Stimulated activated memory B cell treated with anti-CD40 and anti-IgM and Interleukin-4, amounts not matched to agents 10 μg/mL and 1 μg/mL and 100 μg/mL, for 72 hours (primary cell): ENCODE measurements at places on chromosomes 16 and 17.

GRCh38 chr17:44464037-44464436, 39.2 kb downstream of the GPATCH8 start:
- ATAC-seq: no peak

DNA sequence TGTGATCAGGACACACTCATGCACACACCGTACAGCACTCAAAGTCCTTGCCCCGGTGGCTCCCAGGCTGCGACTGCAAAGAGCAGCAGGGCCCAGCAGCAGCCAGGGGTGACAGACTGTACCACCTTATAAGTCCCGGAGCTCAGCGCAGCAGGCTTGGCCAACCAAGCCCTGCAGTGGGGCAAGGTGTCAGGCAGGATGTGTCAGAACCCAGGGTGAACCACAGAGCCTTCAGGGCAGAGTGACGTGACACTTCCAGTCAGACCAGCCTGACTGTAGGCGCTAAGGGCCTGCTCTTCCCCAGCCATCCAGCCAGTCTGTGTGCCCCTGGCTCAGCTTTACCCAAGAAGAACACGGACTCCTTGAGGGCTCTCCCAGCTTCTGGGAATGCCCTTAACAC, 204.1 kb downstream of the COPRS start:
- peak; percentile 75 for ATAC-seq

DNA sequence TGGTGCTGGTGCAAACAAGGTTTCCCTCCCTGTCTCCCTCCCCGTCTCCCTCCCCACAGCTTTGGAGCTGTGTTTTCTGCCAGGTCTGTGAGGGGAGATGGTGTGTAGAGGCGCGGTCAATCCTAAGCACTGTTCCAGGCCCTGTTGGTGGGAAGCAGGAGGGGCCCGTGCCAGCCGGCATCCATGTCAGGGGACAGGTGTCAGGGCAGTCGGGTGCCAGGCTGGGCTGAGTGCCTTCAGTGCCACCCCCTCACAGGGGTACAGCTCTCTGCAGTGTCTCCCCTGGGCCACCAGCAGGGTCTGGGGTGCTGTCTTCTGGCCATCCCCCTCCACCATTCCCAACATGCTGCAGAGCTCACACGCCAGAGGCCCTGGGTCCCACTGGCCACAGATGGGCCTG, 73.6 kb downstream of the KLHDC4 start:
- no peak for ATAC-seq

GRCh38 chr16:6190776-6191175, 1093.2 kb upstream of the EEF2KMT start:
- ATAC-seq: no peak

DNA sequence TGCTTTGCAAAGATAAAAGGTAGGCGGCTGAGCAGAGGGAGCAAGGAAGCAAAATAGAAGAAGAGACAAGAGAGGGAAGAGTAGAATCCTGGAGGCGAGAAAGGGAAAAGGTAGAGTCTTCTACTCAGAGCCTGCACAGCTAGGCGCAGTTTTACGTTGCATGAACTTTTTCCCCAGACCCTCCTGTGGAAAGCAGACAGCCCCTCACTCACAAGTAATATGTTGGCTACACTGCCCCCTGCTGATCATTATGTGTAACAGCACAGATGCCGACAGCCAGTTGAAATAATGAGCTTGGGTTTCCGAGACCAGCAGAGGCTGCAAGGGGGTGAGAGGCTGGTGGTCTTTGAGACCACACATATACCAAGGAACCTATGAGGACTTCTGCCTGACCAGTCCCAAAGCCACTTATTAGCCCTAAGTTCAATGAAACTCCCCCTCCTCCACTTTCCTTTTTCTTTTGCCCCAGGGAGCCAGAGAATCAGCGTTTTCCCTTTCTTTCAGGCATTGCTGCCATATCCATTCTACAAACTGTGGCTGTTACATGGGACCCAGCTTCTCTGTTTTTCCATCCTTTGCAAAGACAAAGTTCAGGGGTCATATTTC, 22.5 kb upstream of the CMTR2 start:
- no peak for ATAC-seq

DNA sequence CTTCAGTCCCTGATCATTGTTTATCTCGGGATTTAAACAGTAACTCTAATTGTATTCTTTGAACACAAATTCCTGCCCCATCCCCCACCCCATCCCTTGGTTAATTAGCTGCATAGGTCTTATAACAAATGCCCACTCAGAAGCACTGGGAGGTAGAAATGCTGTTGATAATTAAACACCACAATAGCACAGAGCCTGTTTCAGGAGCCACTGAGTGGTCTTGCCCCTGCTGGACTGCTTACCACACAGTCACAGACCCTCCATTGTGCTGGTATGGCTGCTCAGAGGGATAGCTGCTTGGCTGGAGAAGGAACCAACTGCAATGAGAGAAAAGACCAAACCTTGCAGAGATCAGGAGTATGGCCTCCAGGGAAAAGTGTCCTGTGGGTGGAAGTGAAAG, 214.1 kb downstream of the ANKFN1 start:
- no peak for ATAC-seq

GRCh38 chr17:29197516-29198272, 17.5 kb upstream of the MYO18A start:
- ATAC-seq: no peak

DNA sequence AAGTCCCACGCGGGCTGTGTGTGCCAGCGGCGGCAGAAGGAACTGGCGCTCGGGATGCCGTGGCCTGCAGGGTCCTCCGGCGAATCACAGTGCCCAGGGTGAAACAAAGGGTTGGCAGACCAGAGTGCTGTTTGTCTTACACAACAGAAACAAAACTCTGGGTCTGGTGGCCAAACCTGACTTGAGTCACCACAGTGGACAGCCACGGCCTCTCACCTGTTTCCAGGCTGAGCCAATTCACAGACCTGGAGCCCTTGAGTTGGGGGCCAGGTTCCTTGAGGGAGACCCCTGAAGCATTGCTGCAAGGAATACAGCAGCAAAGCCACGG, 2.1 kb upstream of the CHMP6 start:
- ATAC-seq: no peak

GRCh38 chr17:42698736-42699414, 16.5 kb downstream of the CNTNAP1 start:
- no peak for ATAC-seq

GRCh38 chr16:79456036-79456435, 144.5 kb downstream of the MAF start:
- no peak for ATAC-seq

GRCh38 chr16:11613381-11614303, 26.9 kb upstream of the LITAF start:
- peak; percentile 83 for ATAC-seq

DNA sequence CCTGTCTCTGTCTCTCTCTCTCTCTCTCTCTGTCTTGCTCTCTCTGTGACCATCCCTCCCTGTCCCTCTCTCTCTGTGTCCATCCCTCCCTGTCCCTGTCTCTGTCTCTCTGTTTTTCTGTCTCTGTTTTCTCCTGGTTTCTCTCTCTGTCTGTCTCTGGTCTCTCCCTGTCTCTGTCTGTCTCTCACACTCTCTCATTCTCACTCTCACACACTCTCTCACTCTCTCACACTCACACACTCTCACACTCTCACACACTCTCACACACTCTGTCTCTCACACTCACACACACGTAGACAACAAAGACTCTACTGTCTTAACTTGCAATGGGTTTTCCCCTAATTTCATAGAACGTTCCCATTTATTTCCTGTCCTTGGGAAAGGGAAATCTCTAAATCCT, 299.5 kb downstream of the FOXL1 start:
- no peak for ATAC-seq

GRCh38 chr16:54934481-54935265, 4.0 kb downstream of the IRX5 start:
- ATAC-seq: no peak

- no peak for ATAC-seq
These were observed 5.5 kb upstream of the HOXB8 start for GRCh38 chr17:48620461-48621139.

GRCh38 chr16:17171250-17172143, 299.3 kb downstream of the XYLT1 start:
- ATAC-seq: no peak

- no peak for ATAC-seq
These were observed 39.6 kb upstream of the USP7 start for GRCh38 chr16:9003322-9003721.

GRCh38 chr16:77919761-77920415, 102.5 kb upstream of the CLEC3A start:
- no peak for ATAC-seq

DNA sequence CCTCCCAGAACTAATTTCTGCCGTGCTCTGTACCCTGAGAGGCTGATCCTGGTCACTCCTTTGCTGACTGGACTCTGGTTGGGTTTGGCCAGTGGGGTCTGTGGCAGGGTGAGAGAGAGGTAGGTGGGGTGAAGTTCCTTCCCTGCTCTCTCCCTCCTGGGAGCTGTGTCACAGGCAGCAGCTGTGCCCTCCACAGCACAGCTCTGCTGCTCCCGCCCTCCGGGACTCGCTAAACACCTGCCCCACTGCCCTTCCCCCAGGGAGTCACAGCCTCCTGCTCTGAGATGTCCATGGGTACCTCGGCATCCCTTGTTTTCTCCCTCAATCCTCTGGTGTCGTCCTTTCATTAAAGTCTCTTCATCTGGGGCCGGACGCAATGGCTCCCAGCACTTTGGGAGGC, 66.4 kb downstream of the SRCIN1 start:
- no peak for ATAC-seq

- ATAC-seq: no peak
These were observed 953.9 kb downstream of the CDH11 start for GRCh38 chr16:64167936-64168335.

GRCh38 chr17:40555296-40556190, 9.7 kb downstream of the CCR7 start:
- no peak for ATAC-seq

- no peak for ATAC-seq
These were observed 9.3 kb downstream of the NOD2 start for GRCh38 chr16:50702725-50703124.

DNA sequence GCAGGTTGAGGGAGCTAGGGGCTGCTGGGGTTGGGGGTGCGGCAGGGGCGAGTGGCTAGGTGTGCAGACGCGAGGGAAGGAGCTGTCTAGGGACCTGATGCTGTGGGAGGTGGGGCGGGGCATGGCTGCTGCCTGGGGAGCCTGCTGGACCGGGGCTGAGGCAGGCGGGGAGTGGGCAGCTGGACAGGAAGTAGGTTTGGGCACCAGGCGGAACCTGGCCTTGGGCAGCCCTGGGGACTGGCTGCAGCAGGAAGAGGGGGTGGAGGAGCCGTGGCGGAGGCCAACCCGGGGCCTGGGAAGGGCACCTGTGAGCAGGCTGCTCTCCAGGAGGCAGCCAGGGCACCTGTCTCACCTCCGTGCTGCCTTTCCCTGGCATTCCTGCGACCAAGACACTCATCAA, 5.9 kb upstream of the DNASE1L2 start:
- ATAC-seq: no peak

DNA sequence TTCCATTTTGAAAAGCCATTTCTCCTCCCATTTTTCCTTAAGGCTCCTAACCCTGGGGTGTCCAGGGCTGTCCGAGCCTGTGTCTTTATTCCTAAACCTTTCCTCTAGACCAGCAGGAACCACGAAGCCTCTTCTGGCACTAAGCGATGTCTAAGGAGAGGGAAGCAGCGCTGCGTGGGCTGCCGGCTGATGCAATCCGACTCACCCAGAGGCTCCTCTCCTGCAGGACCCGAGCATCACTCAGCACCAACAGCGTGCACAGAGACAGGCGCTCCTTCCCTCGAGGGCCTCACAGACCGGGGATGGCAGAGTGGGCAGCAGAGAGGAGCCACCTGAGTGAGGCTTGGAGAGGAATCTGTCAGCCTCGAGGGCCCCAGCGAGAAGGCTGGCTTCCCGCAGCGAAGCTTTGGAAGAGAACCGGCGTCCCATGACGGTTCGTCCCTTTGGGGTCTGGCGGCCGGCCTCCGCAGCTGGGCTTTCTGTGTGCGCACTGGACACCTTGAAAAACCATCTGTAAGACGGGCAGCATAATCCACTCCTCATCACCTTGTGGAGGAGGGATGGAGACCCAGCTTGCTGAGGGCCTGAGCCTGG, 174.3 kb downstream of the FOXL1 start:
- no peak for ATAC-seq

DNA sequence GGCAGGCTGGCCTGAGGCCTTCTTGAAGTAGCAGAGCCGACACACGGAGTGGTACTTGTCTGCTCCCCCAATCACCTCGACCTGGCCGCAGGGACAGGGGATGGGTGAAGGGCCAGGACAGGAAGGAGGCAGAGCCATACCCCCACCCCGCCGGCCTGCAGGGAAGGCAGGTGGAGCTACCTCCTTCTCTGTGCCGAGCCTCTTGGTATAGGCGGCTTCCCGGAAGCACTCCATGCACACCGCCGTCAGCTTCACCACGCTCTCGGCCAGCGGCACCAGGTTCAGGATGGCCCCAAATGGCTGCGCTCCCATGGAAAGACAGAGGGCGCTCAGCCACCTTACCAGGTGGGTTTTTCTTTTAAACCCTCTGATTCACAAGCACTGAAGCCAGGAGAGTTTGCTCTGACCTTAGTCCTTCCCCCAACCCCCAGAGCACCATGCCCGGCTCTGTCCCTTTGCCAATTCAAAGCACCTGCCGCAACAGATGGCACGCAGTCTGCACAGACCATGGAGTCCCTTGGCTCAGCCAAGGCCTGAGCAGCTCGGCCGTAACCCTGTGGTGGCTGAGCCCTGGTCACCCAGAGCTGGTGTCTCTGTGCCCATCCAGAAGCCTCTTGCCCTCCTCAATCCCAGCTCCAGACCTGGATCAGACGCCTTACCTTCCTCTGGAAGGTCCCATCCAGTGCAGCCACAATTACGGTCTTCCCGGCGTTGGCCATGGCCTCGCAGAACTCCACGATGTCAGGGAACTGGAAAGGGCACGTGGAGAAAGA, 6.7 kb downstream of the SYNGR2 start:
- no peak for ATAC-seq

DNA sequence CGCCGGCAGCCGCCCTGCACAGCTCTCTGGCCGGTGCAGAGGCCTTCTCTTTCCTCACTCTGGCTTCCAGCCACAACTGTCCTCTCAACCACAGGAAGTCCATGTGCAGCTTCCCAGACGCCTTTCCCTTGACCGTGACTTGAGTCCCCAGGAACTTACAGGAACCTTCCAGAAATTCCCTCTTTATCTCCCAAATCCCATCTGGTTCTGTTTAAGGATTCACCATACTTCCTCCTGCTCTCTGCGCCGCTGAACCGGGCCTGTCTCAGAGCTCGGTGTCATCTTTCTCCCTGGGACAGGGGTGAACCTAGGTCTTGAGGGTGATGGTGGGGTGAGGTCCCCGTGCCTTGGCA, 65.2 kb upstream of the ZNF469 start:
- ATAC-seq: no peak

DNA sequence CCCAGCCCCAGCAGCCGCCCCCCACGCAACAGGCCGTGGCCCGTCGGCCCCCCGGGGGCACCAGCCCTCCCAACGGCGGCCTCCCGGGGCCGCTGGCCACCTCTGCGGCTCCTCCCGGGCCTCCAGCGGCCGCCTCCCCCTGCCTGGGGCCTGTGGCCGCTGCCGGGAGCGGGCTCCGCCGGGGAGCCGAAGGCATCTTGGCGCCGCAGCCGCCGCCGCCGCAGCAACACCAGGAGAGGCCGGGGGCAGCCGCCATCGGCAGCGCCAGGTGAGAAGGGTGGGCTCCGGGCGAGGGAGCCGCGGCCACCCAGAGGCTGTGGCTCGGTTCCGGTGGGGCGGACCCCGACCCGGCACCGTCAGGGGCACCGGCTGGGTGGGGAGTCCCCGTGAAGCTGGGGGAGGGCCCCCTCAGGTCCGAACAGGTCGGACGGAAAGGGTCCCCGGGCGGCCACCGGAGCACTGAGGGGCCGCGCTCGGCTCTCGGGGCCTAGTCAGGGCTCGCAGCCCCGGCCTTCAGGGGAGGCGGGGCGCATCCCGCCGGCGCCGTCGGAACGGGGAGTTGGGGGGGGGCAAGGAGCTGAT, 583 bp downstream of the ATXN2L start:
- ATAC-seq: peak; percentile 66
